B cell (primary cell): ENCODE measurements at places on chromosomes 3 and 15. TPM values are rescaled to one million over a fixed set of nuclear protein-coding genes. Genes with fewer than 3 reads are reported as not detected.

- H3K27me3 ChIP-seq: no peaks in the 10 kb centered on the region
- DNase-seq: no peak
- no peaks in the 10 kb centered on the region for H3K4me1 ChIP-seq
- no peak overlapping the region for H3K27ac ChIP-seq
- H3K4me3 ChIP-seq: no peak overlapping the region
- H3K36me3 ChIP-seq: peaks cover 43% of the 10 kb centered on the region
Observed at GRCh38 chr15:43441316-43441715, 51.6 kb downstream of the TP53BP1 start.

GRCh38 chr3:141333836-141334626 lies 34.3 kb upstream of the ZBTB38 start:
- H3K36me3 ChIP-seq: no peaks in the 10 kb centered on the region
- no peaks in the 10 kb centered on the region for H3K27me3 ChIP-seq
- H3K4me3 ChIP-seq: no peak overlapping the region

GRCh38 chr3:12190221-12190807 lies 31.6 kb upstream of the TIMP4 start:
- peaks cover 23% of the 10 kb centered on the region for H3K4me1 ChIP-seq
- H3K36me3 ChIP-seq: no peaks in the 10 kb centered on the region
- no peaks in the 10 kb centered on the region for H3K27me3 ChIP-seq
- no peak for DNase-seq

DNA sequence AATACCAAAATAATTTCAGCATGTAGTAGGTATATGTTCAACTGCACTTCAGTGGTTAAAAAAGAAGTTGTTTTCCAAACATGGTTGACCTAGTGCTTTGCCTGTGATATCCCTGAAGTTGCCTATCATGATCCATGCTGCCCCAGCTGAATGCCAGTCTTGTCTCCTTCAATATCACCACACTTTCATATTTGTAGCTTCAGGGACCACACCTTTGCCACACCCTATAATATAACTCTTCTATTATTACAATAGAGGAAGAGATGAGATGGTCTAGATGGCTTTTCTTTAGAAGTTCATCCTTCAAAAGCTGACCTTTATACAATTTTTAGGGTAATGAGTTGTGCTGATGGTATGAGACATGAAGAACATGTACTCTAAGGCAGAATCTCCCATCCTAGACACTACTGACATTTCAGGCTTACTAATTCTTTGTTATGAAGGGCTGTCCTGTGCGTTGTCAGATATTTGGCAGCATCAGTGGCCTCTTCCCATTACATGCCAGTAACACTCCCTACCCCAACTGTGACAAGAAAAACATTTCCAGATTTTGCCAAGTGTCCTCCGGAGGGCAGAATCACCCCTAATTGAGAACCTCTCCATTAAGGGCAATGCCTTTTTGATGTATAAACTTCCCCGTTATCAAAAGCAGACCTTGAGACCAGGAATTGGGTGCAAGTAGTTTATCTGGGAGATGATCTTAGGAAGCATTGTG lies 76.2 kb upstream of the PLCL2 start:
- H3K4me1 ChIP-seq: no peaks in the 10 kb centered on the region
- no peak for DNase-seq
- H3K36me3 ChIP-seq: no peaks in the 10 kb centered on the region
- H3K4me3 ChIP-seq: no peak overlapping the region
- no peak overlapping the region for H3K27ac ChIP-seq

GRCh38 chr3:8712045-8712907 lies 21.3 kb upstream of the CAV3 start:
- no peak overlapping the region for H3K27ac ChIP-seq
- no peak for DNase-seq
- no peaks in the 10 kb centered on the region for H3K4me1 ChIP-seq
- H3K4me3 ChIP-seq: no peak overlapping the region
- H3K27me3 ChIP-seq: no peaks in the 10 kb centered on the region

- no peaks in the 10 kb centered on the region for H3K27me3 ChIP-seq
- DNase-seq: peak; percentile 89
- H3K36me3 ChIP-seq: peaks cover 5% of the 10 kb centered on the region
- H3K4me3 ChIP-seq: peak overlapping the region; percentile 13
Observed at GRCh38 chr3:194691481-194692283, 6.0 kb downstream of the FAM43A start.

DNA sequence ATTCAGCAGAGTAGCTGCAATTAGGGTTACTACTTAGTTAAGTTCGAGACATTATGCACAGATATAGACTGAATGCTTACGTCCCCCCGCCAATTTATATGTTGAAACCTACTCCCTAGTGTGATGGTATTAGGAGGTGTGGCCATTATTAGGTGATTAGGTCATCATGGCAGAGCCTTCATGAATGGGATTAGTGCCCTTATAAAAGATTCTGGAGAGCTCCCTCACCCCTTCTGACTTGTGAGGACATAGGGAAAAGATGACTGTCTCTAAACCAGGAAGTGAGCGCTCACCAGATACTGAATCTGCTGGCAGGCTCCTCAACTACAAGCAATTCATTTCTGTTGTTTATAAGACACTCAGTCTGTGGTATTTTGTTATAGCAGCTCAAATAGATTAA lies 25.6 kb upstream of the TEX9 start:
- H3K36me3 ChIP-seq: no peaks in the 10 kb centered on the region
- H3K4me3 ChIP-seq: no peak overlapping the region
- no peak overlapping the region for H3K27ac ChIP-seq
- no peaks in the 10 kb centered on the region for H3K4me1 ChIP-seq

- no peak for DNase-seq
- H3K4me1 ChIP-seq: no peaks in the 10 kb centered on the region
- H3K27me3 ChIP-seq: no peaks in the 10 kb centered on the region
Observed at GRCh38 chr3:55200906-55201305, 273.0 kb upstream of the LRTM1 start.

GRCh38 chr3:117572786-117573185 lies 863.2 kb downstream of the TUSC7 start:
- no peak for DNase-seq
- no peak overlapping the region for H3K4me3 ChIP-seq
- no peak overlapping the region for H3K27ac ChIP-seq
- H3K36me3 ChIP-seq: no peaks in the 10 kb centered on the region

DNA sequence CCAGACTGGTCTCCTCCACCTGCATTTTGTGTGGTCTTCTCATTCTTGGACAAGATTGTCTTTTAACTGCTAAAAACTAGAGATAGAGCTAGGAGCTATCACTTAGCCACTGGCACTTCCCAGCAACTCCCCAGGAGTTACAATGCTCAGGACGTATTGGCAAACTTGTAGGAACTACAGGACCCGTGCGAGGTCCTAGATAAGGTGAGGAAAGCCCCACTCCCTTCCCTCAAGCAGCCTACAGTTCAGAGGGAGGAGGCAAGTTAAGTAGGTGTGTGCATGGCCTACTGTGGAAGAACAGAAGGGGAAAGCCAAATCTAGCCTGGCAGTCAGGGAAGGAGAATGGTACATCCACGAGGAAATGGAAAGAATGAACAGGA lies 504.7 kb upstream of the PROK2 start:
- no peak overlapping the region for H3K27ac ChIP-seq
- peaks cover 4% of the 10 kb centered on the region for H3K27me3 ChIP-seq
- peak overlapping the region; percentile 60 for H3K4me3 ChIP-seq
- DNase-seq: no peak

GRCh38 chr15:27742751-27743477 lies 356.2 kb downstream of the OCA2 start:
- DNase-seq: no peak
- H3K4me3 ChIP-seq: no peak overlapping the region
- H3K36me3 ChIP-seq: no peaks in the 10 kb centered on the region
- no peaks in the 10 kb centered on the region for H3K4me1 ChIP-seq
- no peak overlapping the region for H3K27ac ChIP-seq
- no peaks in the 10 kb centered on the region for H3K27me3 ChIP-seq

Gene WDR72
- not detected in 2 replicates for total RNA-seq

Gene SUMF1
- 21.2 and 24.0 TPM in 2 replicates for total RNA-seq
